NCI-H1417 (cell line): ENCODE measurements at places on chromosomes 2 and 18.

DNA sequence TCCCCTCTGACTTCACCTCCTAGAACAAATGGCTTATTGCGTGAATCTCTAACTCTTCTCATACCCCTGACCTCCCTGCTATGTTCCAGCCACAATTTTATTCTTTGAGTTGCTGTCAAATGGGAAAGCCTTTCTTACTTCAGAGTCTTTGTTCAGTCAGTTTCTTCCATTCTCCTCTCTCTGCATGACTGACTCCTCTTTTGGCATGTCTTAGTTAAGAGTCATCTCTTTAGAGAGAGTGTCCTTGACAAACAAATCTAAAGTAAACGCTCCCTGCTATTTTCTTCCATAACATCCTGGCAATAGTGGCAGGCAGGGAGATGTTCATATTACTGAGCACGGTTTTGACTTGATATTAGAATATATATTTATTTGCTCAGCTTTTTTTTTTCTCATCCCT, 170.7 kb upstream of the ERBB4 start:
- peak; percentile 1 for DNase-seq

DNA sequence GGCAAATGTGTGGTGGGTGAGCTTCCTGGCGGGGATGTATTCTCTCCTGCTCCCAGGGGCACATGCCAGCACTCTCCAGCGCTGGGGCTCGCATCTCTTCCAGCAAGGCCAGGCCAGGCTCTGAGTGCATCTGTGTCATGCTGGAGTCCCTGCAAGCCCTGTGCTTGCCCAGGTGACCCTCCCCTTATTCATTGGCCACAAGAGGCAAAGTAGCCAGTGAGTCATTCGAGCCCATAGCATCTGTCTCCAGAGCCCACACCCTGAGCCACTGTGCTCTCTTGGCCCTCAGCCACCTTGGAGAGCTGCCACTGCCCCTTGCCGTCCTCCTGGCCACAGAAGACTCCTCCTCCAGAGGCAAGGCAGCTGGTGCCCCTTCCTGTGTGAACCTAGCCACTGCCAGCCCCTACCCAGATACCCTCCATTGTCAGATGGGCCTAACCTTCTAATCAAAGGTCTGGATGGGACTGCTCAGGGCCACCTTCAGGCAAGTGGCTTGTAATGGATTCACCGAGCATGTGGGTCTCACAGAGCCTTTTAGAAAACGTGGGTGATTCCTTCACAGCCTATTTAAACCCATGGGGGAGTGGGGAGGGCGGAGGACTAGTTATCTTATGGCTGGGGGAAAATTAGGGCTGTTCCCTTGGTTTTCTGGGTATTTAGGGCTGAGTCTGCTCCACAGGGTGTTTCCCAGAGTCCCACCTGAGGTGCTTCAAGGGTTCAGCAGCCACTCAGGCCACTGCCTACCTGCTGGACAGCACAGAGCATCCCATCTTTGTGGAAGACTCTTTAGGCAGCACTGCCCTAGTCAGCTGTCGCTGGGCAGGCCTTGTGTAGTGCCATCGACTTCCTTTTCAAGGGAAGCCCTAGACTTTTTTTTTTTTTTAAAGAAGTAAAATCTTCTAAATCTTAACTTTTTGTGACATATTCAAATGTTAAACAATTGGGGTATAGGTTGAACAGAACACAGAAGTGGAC, 137.4 kb downstream of the ACOXL start:
- DNase-seq, result no peak

GRCh38 chr18:13465476-13465875, 246.9 kb downstream of the LDLRAD4 start:
- no peak for DNase-seq

DNA sequence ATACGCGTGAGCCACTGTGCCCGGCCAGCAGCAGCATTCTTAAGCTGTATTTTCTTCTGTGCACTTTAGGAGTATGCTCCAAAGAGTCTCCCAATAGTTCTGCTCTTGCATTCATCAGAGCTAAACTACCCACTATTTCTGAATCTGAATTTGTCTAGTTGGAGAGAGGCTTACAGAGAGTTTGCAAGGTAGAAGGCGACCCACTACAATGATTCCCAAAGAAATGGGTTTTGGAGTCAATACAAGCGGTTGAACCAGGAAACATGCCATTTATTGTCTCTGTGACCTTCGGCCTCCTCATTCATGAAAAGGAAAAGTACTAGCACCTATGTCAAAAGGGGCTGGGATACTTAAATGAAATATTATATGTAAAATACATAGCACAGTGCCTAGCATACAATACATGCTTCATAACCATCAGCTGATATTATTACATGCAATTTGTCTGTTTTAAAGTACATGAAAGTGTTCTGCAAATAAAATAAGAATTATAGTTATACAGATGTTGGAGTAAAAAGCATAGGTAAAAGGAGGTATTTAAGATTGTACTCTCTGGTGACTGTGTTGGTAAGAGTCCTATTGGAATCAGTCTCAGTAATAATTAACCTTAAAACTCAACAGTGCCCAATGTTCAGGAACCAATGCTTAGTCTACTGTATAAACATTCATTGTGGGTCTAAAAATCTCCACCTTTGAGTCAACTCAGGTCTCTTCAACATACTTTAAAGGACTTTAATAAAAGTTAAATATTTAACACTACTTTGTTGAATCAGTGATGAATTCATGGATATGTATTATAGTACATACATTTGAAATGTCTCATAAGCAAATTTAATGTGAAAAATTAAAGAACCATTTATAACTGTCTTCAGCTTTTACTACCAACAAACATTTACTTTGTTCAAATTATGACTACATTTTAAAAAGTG, 89.8 kb upstream of the GRB14 start:
- DNase-seq, result no peak

- DNase-seq, result peak; percentile 57
These were observed 41.2 kb upstream of the DAPL1 start for GRCh38 chr2:158753641-158754611.

DNA sequence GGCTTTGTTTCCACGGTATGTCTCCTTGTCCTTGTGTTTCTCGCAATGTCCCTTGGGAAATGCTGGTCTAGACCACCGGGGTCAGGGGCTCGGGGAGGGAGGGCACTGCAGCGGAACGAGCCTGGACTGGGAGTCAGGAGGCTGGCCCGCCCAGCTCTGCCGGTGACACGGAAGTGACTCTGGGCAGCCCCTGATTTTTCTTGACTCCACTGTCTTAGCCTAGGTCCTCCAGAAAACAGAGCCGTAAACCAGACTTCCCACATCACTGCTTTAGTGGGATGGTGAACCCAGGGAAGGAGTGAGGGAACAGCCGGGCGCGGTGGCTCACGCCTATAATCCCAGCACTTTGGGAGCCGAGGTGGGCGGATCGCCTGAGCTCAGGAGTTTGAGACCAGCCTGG, 144.2 kb downstream of the ASB1 start:
- DNase-seq, result no peak

GRCh38 chr2:200033929-200034328, 78.5 kb downstream of the MAIP1 start:
- DNase-seq, result no peak

DNA sequence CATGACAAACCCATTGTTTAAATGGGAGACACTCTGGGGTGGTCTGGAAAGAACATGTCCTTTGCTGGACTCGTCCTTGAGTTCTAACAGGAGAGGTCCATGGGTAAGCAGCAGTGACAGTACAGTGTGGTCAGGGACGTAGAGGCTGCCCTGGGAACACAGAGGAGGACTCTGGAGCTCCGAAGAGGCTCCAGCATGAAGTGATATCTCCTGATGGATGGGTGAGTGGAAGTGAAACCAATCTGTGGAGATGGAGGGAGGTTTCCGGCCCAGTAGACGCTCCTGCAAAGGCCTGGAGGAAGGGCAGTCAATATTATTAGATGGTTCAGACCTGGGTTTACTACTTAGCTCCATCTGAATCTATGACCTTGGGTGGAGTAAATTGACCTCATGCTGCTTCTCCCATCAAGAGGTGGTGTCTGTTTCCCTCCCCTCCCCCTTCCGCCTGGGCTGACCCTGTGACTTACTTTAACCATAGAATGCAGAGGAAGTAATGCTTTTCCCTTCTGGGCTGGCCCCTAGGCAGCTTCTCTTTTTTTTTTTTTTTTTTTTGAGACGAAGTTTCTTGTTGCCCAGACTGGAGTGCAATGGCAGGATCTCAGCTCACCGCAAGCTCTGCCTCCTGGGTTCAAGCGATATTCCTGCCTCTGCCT, 2.3 kb upstream of the TFCP2L1 start:
- no peak for DNase-seq

DNA sequence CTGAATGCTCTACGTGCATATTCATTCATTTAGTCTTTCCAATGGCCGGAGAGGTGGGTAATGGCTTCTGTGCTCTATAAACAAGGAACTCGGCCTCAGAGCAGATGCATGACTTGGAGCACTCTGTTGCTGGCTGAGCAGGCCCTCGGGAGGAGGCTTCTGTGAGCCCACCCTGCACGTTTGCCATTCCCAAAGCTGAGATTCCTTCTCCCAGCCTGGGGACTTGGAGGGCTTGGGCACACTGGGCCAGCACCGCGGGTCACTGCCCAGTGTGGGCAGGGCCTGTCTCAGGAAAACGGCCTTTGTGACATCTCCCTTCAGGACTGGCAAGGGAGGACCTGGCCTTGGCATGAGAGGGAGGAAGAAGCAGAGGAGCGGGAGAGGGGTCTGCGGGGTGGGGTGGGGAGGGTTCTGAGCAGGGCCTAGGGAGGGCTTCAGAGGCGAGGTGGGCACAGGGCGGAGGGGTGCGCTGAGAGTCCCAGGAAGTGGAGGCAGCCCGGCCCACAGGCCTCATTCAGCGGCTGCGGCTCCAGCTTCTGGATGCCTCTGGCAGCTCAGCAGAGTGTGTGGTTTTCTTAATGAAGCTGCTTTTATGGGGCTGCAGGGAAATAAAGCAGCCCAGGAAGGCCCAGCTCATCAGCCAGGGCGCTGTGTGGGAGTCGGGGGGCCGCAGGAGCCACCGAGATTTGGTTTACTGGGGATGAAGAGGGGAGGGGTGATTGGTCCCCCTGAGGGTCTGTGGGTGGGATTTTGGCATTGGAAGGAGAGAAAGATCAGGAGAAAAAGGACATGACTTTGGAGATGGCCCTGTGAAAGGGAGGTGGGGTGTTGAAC, 51.7 kb upstream of the OTOF start:
- DNase-seq, result no peak

- DNase-seq, result no peak
These were observed 65.8 kb upstream of the CRIM1 start for GRCh38 chr2:36289731-36290130.

GRCh38 chr18:12890964-12891363, 6.9 kb upstream of the PTPN2 start:
- no peak for DNase-seq

DNA sequence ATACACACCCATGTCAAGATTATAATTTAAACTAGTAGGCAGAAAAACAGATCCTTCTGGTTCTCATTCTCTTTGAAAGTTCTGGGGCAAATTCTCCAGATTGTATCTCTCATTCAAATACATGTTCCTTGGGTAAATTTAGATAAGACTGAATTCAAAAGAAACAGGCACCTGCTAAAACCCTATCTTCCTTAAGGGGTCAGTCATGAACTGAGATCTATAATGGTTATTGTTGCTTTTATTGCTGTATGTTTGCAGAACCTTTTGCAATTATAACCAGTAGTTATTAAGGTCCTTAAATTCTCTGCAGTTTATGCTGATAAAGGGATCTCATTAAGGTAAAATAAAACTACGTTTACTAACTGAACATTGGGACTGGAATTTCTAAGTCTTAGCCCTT, 83.5 kb downstream of the MYO5B start:
- peak; percentile 50 for DNase-seq

GRCh38 chr2:14776216-14776615, 143.7 kb downstream of the LRATD1 start:
- DNase-seq, result no peak

GRCh38 chr18:21038201-21038600, 73.4 kb downstream of the ROCK1 start:
- DNase-seq, result peak; percentile 11
